ENCODE measurements at places on chromosomes 6 and 20.

- peak; percentile 80 for DNase-seq
These were observed 58.9 kb downstream of the ZNF831 start for GRCh38 chr20:59222253-59223181.

DNA sequence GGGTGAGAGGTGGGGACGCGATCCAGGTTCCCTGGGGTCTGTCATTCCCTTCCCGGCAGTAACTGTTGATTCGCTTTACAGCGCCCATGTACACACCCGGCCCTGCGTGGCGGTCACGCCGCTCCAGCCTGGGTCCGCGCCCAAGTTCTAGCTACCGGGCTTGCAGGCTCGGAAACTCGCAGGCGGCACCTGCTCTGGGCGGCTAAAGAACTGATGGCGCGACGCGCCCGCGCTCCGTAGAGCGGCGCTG lies 1.4 kb upstream of the POU3F2 start:
- DNase-seq = peak; percentile 46

GRCh38 chr6:11043378-11043960 lies 636 bp downstream of the ELOVL2 start:
- DNase-seq = peak; percentile 50

- peak; percentile 50 for DNase-seq
These were observed 7.3 kb upstream of the ULBP2 start for GRCh38 chr6:149934249-149935156.

GRCh38 chr20:3161316-3162079 lies 1.8 kb upstream of the FASTKD5 start:
- no peak for DNase-seq

DNA sequence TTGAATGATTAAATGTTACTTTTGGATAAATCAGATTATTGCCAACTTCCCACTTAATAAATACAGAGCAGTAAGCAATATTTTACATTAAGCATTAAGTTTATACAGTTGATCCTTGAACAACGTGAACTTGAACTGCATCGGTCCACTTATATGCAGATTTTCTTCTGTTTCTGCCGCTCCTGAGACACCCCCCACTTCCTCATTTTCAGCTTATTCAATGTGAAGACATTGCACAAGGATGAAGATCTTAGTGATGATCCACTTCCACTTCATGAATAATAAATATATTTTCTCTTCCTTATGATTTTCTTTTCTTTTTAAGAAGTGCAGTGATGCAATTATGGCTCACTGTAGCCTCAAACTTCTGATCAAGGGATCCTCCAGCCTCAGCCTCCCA lies 167.2 kb downstream of the LINC00237 start:
- DNase-seq = no peak

GRCh38 chr6:3239110-3239830 lies 11.8 kb upstream of the TUBB2B start:
- no peak for DNase-seq

DNA sequence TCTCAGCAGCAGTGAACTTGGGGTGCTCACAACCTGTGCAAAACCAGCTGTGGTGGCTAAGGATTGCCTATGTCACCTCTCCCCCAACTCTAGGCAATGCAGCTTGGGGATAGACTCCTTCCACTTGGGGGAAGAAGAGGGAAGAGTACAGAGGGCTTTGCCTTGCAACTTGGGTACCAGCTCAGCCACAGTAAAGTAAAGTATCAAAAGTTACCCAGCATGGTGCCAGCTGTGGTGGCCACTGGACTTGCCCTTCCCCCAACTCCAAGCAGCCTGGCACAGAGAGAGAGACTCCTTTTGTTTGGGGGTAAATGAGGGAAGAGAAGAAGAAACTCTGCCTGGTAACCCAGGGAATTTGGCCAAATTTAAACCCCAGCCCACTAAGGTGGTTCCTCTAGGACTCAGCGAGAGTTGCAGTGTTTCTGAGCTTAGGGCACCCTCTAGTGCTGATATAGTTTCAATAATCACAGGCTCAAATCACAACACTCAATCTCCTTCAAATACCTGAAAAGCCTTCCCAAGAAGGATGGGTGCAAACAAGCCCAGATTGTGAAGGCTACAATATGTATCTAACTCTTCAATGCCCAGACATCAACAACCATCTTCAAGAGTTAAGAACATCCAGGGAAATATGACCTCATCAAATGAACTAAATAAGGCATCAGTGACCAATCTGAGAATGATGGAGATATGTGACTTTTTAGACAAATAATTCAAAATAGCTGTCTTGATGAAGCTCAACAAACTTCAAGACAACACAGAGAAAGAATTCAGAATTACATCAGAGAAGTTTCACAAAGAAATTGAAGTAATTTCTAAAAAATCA lies 7.6 kb upstream of the DEFB129 start:
- DNase-seq = no peak

DNA sequence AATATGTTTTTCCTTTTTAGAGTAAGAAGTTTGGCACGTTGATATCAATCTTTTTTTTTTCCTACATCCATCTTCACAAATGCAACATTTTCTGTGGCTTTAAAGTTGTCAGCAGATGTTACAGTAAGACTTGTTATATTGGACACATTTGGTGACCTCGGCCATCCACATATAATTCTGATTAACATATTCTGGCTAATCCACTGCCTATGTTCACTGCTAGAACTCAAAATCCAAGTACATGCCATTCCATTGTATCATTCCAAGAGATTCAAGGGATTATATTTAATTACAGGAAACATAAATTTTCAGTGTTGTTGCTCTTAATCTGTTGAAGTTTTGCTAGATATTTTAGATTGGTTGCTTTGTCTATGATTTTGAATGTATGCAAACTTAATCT lies 367.6 kb downstream of the TENT5A start:
- no peak for DNase-seq

DNA sequence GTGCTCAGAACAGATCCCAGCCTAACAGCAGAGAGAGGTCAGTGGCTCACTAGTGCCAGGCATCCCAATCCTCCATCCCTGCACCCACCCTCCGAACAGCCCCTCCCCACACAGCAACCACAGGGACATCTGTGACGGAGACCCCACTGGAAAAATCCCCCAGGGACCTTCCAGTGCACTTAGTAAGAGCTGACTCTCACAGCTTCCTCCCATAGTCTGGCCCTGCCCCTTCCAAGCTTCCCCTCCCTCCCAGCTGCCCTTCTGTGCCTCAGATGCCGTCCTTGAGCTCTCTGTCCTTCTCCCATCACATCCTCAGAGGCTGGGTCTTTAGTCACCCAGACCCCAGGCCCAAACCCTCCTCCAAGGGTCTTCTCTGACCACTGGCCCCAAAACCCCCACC lies 9.7 kb upstream of the THBS2 start:
- DNase-seq = no peak
